ENCODE measurements at places on chromosomes 11 and 22.
A peak's percentile ranks its signal among the peaks of the same experiment; 100 is the strongest.

GRCh38 chr11:112651386-112651785, 309.8 kb upstream of the NCAM1 start:
- no peak for DNase-seq

- DNase-seq = no peak
These were observed 12.2 kb downstream of the LGR4 start for GRCh38 chr11:27460158-27460978.

- DNase-seq = no peak
These were observed 18.7 kb downstream of the TRIM44 start for GRCh38 chr11:35681163-35681767.

GRCh38 chr11:127648583-127648982, 648.0 kb upstream of the KIRREL3 start:
- no peak for DNase-seq

DNA sequence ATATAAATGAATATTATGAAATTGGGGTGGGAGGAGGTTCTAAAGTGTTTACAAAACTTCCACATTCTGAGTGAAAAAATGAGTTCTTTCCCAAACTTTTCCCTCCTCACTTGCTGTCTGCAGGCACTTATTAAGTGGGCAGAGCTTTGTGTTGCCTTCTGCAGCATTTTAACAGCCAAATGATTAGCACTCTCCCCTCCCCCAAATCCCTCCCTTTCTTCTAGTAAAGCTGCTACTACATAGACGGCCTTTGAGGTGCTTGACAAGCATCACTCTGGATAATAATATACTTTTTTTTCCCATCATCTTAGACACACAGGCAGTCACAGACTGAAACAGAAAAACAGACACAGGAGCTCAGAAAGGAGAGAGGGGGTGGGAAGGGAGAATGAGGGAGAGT, 493.5 kb downstream of the DLG2 start:
- no peak for DNase-seq

- DNase-seq = no peak
These were observed 121.0 kb downstream of the GRIK4 start for GRCh38 chr11:120632579-120632978.

DNA sequence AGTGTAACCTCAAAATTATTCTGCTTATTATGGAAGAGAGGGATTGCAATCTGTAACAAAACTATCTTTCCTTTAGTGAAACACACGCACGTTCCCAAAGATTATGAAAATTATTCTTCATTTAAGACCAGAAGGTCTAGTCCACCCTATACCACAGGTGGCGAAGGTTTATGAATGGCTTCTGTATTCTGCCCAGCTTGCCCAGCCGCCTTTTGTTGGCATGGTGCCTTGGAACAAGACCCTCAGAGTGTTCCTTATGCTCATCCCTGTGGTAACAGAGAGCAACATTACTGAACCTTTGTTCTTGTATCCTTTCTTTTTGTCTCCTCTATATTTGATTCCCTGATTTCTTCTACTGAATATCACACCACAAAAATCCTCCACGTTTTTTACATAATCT, 116.4 kb downstream of the FAR1 start:
- DNase-seq = no peak

DNA sequence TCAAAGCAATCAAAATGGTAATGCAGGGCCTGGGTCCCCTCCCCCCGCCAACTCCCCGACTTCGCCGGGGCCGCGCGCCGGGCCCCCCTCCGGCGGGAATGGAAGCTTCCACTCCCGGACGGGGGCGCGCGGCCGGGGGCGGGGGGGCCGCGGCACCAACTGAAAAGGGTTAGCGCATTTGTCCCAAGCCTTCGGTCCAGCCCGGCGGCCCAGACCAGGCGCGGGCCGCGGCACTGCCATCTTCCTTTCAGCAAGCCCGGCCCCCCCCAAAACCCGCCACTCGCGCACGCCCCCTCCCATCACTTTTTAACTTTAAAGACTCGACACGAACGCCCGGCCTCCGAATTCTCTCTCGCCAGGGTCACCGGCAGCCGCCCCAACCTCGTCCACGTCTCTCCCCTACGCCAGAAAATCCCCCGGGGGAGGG, 2.8 kb downstream of the PHF21B start:
- DNase-seq = no peak

DNA sequence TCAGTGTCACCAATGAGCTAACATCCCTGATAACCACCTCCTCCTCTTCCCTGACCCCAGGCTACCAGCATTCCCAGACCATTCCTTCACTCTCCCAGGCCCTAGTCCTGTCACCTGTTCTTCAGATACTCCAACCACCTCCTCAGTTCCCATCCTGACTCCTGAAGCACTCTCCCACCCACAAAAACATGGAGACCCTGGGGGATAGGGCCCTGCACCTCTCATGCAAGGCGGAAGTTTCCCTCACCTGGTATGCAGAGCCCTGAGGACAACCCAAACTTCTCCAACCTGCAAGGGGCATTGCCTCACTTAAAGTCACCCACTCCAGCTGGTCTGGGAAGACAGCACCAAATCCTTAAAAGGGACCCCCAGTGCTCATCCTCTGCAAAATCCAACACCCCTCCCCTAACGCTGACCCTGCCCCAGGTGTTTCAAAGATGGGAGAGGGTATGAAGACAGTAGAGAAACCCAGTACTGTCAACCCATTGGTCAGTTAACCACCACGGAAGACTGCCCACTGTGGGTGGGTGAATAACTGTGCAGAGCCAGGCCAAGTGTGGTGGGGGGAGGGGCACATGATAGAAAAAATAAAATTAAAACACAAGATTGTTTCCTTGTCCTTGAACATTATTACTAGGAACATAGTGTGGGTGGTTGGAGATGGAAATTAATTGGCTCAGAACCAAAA, 1.4 kb downstream of the TNKS1BP1 start:
- no peak for DNase-seq

DNA sequence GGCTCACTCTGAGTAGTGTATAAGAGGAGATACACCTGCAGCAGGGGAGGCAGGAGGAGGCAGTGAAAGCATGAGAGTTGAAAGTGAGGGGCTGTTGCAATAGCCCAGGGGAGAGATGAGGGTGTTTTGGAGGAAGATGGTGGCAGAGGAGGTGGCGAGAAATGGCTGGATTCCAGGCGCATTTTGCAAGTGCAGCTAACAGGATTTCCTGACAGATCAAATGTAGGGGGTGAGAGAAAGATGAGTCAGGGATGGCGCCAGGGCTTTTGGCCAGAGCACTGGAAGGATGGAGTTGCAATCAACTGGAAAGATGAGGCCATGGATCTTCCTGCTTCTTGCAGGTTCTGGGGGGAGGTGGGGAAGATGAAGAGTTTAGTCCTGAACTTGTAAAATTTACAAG, 16.8 kb upstream of the TSPAN18 start:
- no peak for DNase-seq

DNA sequence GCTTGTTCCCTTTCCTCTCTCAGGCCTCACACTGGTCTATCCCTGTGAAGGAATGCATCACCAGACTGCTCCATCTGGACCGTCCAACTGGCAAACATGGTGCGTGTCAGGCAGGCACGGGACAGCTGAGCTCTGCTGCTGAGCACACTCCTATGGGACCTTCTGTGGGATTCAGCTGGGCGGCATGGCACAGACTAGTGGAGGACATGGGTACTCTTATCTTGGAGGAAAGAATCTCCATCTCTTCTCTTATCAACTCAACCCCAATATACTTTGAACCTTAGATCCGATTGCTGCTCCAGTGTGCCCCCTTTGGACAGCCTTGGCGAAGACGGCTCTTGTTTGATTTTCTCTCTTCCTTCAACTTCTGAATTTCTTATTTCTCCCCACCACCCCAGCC, 593.6 kb downstream of the ETS1 start:
- no peak for DNase-seq

- peak; percentile 22 for DNase-seq
These were observed at the start of gene APOL6 for GRCh38 chr22:35648066-35649025. APOL6 (plus strand) TSS chr22:35648446; CDS start chr22:35656426, 7,980 bp downstream.

GRCh38 chr22:44567846-44568493, 69.9 kb upstream of the RTL6 start:
- DNase-seq = peak; percentile 24

DNA sequence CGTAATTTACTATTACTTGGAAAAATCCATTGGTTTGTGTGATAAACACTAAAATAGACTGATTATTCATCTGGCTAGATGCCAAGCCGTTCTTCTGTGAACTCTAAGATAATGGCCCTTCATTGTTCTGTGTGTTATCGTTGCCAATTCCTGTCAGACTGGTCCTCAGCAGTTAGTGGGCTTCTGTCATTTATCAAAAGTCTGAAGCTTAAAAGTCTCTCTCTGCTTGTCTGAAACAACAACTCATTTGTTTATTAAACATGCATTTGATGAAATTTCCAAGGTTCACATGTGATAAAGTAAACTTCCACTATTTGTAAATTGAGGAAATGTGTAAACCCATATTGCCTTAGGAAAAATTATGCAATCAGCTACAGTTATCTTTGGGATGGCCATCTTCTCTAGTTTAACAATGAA, 21.1 kb upstream of the RDX start:
- no peak for DNase-seq

DNA sequence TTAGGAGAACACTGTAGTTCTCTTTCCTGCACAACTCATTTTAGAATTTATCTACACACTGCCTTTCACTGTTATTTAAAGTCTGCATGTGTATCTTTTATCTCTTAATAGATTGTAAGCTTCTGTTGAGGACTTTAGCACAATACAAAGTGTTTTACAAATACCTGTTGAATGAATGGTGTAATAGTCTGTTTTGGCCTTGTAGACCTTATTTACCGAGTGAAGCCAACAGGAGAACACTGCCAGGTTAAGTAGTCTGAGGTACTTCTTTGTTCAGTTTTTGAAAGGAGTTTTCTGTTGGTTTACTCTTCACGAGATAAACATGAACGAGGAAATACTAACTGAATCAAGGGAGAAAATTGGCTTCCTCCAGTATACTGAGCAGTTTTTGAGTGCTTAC, 31.0 kb downstream of the SIK2 start:
- no peak for DNase-seq

GRCh38 chr22:43270314-43270908, 72.8 kb downstream of the SCUBE1 start:
- DNase-seq = no peak

DNA sequence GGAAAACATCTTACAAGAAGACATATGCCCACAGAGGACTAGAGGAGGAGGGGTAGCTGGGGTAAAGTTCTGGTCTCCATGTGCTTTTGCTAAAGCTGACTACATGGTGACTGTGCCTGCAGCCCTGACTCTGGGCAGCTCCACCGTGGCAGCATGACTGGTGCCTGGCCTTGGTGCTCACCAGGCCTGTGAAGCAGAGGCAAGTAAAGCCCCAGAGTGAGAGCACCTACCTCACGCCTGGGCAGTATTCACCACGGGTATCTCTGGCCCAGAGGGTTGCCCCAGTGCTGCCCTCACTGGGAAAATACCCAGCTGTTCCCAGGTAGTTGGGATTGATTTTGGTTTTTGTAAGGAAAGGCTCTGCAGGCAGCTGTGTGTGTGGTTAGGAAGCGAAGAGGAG, 78.3 kb downstream of the CTTN start:
- no peak for DNase-seq

DNA sequence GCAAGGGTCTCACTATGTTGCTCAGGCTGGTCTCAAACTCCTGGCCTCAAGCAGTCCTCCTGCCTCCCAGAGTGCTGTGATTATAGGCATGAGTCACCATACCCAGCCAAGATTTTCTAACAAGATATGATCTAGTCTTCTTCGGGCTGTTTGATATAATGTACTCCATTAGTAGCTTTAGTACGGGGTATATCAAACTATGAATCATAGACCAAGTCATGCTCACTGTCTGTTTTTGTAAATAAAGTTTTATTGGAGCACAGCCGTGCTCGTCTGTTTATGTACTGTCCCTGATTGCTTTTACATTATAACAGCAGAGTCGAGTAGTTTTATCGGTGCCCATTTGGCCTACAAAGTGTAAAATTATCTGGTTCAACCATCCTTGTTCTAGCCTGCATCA, 43.9 kb upstream of the GRIK4 start:
- no peak for DNase-seq

GRCh38 chr11:100925935-100926334, 203.7 kb downstream of the PGR start:
- DNase-seq = no peak

GRCh38 chr11:31932879-31933278, 121.8 kb upstream of the PAX6 start:
- no peak for DNase-seq

DNA sequence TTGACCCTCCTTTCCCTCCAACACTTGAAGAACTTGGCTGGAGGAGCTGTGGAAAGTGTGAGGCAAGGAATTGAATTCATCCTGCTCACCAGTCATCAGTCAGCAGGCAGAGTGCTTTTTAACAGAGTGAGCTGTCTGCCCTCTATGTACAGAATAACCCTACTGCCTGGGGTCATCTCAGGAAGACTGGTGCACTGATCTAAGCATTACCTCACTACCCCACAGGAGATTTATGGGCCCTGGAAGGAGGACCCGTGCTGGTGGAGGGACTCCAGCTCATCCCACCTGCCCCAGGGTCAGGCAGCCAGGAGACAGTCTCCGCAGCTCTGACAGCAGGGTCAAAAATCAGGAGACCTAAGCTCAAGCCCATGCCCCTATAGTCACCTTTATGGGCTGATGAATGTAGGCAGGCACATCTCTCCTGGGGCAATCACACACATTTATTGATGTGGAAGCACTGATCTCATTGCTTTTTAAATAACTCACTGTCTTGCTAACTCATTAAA, 270.8 kb upstream of the SESN3 start:
- DNase-seq = no peak

All from T follicular helper cell (primary cell).